Kidney epithelial cell (primary cell): ENCODE measurements at places on chromosomes 16 and 17. TPM values are rescaled to one million over a fixed set of nuclear protein-coding genes. Genes with fewer than 3 reads are reported as not detected.

The ASPA gene
- total RNA-seq: not detected in 2 replicates

- DNase-seq: no peak
Measured at GRCh38 chr17:17416400-17417360, 60.1 kb upstream of the MED9 start.

- no peak for DNase-seq
Measured at GRCh38 chr16:85019659-85020245, 7.8 kb upstream of the KIAA0513 start.

DNA sequence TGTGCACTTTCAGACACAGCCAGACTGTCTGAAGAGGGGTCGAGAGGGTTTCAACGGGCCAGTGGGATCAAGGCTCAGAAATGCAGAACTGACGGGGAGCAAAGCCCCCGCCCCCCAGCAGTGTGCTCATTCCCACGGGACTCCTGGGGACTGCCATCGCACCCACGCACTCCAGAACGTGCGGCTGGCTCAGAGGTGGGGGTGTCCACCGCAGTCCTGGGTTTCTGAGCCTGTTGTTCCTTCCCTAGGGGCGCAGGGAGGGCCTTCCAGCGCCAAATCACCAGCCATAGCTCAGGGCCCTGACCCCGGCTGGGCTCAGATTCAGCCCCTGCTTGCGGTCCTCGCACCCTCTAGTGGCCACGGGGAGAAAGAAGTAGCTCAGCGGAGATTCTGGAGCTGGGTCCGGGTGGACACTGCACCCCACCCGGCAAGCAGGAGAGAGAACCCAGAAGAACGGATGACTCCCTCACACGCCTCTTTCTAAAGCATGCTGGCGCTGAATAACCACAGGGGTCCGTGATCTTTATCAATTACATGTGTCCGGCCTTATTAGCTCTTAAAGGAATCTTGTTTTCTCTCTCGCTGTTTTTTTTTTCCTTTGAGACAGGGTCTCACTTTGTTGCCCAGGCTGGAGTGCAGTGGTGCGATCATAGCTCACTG is 45.0 kb upstream of the USP7 start:
- peak; percentile 9 for DNase-seq

GRCh38 chr16:25922438-25922837 is 230.7 kb downstream of the HS3ST4 start:
- no peak for DNase-seq

- no peak for DNase-seq
Measured at GRCh38 chr17:75756451-75757085, 8.4 kb downstream of the GALK1 start.

The RAD51C gene
- 26.9 and 34.0 TPM in 2 replicates for total RNA-seq

DNA sequence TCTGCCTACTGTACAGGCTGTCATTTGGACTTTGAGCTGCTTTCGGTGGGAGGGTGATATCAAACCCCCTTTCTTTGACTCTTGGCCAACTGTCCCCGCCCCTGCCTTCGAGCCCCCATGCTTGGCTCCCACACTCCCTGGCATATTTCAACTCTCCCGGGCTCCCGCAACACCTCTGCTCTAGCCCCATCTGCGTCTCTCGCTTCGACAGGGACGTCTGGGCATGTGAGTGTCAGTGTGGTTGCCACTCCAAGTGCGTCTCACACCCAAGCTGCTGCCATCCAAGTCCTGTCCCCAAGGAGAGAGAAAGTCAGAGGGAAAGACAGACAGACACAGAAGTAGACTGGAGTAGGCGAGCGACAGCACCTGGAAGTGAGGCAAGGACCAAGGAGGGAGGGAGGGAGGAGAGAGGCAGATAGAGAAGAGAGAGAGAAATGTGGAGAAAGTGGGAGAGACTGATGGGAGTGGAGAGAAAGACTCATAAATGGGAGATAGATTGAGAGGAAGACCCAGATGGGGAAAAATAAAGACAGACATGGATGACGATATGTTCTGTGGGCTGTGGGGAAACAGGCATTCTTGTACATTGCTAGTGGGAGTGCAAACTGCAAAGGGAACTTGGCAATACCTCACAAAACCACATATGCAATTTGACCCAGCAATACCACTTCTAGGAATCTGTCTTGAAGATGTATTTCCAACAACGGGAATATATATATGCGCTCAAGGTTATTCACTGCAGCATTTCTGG is 11.8 kb downstream of the STARD3 start:
- DNase-seq: no peak

DNA sequence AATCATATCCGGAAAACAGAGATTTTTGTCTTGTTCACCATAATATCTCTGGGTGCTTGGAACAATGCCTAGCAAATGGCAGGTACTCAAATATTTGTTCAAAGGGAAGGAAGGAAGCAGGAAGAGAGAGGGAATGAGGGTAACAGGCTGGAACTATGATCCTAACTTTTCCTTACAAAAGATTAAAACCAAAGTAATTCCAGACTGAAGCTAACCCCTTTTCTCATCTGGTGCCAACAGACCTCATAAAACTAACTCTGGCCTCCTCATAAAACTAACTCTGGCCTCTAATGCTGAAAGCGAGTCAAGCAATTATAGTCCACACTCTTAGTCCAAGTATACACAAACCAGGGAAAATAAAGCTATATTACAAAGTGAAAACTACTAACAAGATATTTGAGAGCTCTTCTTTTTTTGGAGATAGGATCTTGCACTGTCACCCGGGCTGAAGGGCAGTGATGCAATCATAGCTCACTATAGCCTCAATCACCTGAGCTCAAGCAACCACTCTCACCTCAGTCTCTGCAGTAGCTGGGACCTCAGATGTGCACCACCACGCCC is 84.6 kb downstream of the KANSL1 start:
- no peak for DNase-seq

GRCh38 chr17:29012535-29012934 is 6.7 kb upstream of the SEZ6 start:
- DNase-seq: no peak

GRCh38 chr16:15973421-15973820 is 24.0 kb downstream of the ABCC1 start:
- no peak for DNase-seq

DNA sequence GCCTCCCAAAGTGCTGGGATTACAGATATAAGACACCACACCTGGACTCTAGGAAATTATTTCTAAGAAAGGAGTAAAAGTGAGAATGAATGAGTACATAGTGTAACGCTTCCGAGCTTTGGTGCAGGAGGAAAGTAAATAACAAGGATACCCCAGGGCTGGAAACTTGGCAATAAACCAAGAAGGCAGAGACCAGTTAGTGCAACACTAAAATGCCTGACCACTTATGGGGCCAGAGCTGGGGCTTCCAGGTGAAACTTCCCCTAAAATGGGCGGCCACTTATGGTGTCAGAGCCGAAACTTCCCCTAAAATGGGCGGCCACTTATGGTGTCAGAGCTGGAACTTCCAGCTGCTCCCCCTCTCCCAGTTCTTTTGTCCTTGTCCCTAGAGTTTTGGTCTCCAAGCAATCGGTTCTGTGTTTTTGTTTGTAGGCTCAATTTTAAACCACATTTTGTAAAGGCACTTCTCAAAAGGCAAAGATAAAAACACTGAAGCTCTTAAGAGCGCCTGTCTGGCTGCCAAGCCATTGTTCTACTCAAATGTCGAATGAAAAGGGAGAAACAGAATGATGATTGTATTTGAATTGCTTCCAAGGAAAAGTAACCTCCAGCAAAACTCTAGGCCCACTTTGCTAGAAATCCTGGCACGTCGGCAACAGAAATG is 63.9 kb downstream of the NXN start:
- DNase-seq: no peak

- DNase-seq: no peak
Measured at GRCh38 chr16:48611329-48612137, 1.6 kb upstream of the N4BP1 start.

DNA sequence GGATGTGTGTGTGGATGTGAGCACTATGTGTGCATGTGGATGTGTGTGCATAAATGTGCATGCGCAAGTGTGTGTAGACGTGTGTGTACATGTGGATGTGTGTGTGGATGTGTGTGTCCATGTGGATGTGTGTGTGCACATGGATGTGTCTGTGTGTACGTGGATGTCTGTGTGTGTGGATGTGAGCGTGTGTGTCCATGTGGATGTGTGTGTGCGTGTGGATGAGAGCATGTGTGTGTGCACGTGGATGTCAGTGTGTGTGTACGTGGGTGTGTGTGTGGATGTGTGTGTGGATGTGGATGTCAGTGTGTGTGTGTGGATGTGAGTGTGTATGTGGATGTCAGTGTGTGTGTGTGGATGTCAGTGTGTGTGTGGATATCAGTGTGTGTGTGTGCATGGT is 63.6 kb upstream of the DOC2B start:
- DNase-seq: no peak

The COG1 gene
- total RNA-seq: 26.3 and 26.7 TPM in 2 replicates

- no peak for DNase-seq
Measured at GRCh38 chr17:10172778-10173177, 25.6 kb downstream of the GAS7 start.

- DNase-seq: no peak
Measured at GRCh38 chr17:21100636-21101035, 26.1 kb upstream of the DHRS7B start.

DNA sequence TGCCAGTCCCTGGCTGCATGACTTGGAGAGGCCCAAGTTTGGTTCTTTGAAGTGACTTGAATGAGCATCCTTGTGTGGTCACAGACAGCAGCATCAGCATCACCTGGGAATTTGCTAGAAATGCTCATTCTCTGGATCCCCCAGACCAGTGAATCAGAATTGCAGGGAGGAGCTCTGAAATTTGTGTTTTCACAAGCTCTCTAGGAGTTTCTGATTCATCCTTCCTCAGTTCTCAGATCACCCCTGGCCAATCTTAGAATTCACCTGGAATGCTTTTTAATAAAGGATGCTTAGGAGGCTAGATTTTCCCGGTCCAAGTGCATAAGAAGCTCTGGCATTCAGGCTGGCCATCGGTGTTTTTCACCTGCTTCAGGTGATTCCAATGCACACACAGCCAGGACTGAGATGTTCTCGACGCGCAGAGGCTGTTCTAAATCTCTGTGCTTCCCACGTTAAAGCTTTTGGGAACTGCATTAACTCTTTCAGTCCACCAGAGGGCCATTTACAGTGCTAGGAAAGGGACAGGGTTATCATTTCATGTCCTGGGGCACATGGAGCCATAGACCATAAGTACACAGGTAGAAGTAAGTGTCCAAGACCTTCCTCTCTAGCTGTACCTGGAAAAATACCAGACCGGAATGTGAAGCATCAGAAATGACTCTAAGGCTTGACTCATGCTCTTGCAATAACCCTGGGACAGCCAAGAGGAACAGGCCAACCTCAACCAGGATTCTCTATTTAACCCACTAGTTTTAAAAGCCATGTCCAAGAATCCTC is 85.7 kb upstream of the XYLT1 start:
- DNase-seq: no peak

DNA sequence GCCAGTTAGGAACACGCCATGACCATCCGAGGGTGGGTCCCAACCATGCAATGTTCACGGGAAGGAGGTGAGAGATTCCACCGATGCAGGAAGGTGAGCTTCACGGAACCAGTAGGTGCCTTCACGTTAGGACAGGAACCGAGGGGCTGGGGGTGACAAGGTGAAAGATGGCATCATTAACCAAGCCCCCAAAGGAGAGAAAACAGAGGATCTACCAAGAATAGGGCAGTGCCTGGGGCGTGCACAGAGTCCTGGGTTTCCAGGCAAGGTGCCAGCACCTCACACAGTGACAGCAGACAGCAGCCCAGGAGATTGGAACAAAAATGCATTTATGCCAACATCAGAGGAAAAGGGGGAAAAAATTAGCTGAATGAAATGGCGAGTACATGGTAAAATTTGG is 137.9 kb downstream of the GSG1L start:
- DNase-seq: no peak

The PITPNM3 gene
- total RNA-seq: 1.6 and 2.2 TPM in 2 replicates

DNA sequence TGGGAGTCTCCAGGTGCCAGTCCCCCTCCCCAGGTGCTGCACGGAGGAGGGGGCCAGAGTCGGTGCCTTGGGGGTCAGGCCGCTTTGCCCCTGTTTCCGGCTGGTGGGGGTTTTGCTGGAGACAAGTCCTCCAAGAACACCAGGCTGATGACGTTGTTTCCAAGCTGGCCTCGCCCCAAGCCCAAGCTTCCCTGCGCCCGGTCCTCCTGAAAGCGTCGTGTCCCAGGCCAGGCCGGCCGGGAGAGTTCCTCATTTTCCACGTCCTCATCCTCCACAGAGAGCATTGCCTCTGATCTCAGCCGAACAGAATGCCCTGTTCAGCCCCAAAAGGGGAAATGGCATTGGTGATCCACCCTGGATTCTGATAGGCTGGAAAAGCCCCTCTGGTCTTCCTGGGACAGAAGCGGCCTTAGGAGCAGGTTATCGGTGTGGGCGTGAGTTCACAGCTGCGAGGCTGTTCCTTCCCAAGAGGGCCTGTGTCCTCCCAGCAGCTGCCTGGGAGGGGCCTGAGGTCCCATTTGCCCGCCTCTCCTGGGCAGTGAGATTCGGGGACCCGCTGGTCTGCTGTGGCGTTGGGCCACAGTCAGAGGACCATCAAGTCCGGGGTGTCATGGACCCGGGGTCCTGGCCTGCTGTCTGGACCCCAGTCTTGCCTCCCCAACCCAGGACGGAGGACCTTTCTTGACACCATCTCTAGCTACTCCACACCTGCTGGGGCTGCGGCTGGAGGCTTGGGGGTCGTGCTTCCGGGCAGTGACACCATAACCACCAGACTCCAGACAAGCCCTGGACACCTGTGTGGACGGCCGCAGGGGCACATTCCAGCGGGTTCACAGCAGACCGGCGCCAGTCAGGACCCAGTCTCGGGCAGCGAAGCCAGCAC is 7.1 kb downstream of the SOX8 start:
- DNase-seq: no peak

DNA sequence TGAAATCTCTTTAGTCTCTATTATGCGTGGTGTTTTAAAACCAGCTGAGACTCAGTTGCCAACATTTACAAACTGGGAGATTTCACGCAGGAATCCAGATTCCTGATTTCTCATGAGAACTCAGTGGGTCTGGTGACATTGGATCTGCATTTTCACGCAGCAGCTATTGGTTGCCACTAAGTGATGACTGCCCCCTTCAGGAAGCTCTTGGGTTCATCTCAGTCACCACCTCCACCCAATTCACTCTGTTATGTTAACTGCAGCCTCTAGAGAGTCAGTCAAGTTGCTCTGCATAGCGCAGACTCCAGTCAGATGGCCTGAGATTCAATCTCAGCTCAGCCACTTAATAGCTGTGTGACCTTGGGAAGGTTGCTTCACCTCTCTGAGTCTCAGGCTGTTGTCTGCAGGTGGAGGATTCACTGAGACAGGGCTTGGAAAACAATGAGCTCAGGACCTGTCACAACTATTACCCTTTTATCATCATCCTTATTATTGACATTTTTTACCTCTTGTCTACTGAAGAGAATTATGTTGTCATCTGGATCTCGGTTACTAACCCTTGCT is 6.4 kb downstream of the SHISA9 start:
- no peak for DNase-seq

- no peak for DNase-seq
Measured at GRCh38 chr17:15955793-15956541, 11.0 kb downstream of the ADORA2B start.

DNA sequence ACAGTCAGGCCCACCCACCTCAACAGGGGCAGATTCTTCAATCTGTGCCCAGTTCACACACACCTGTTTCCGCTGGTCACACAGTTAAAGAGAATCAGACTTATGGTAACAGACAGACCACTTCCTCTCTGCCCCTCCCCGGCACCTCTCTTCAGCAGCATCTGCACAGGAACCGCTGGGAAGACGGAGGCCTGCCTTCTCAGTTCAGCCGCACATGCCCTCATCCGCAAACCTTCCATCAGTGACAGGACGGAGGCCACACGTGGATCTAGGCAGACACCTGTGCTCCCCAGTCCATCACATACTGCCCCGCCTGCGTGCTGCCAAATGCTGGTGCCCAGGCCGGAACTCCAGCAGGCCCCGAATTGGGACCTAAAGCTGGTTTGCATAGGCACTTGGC is 10.3 kb downstream of the PHB1 start:
- DNase-seq: no peak

GRCh38 chr16:24896439-24896838 is 50.7 kb downstream of the SLC5A11 start:
- no peak for DNase-seq
